LHCN-M2 (cell line): ENCODE measurements at places on chromosomes 3 and 15. TPM values are rescaled to one million over a fixed set of nuclear protein-coding genes. Genes with fewer than 3 reads are reported as not detected.
A peak's percentile ranks its signal among the peaks of the same experiment; 100 is the strongest.

DNA sequence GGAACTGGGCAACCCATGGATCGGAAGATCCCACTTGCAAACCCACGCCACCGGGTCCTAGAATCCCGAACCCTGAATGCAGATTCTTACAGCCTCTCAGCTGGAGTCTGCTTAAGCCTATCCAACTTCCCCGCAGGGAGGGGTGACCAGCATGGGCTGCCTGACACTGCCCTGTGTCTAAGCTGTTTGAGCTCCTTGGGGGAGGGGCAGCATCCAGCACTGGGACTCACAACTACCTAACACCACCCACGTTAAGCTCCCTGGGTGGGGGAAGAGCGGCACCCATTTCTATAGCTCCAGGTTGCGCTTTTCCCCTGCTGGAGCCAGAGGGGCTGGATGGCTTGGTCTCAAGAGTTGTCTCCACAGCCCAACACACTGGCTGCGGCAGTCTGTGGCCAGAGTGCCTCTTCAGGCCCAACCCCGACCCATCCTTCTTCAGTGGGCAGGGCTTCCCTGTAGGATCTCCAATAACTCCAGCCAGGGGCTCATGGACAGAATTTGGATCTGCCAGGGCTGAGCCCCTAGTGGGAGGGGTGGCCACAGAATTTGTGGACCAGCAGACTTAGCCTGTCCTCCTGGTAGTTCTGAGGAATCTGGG, 649.2 kb downstream of the TUSC7 start:
- no peak for DNase-seq

GRCh38 chr3:131630807-131631206, 128.0 kb upstream of the MRPL3 start:
- DNase-seq = peak; percentile 6

DNA sequence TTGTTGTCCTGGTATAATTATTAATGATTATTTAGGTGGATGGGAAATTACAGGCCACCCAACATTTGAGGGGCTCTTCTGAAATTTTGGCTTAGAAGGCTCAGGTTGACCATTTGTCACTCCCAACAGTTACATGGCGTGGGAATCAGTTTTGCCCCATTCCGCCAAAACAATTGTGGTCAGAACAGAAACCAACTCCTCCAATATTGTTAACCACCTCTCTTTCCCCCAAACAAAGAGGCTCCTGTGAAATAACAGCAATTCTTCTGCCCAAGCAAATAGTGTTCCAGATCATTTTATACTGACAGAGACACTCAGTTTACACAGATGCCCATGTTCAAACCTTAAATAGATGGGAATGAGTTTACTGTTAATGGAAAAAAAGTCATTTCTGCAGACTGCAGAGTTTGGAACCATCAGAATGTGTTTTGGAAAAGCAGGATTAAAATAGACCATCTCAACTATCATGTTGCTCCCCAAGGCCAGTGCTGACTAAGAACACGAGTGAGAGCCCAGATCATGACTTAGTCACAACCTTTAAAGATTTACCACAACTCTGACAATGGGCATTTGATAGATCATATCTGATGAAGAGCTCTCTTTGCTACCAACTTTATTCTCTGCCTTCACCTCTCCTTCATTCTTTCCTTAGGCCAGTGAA, 102.1 kb downstream of the DUT start:
- DNase-seq = peak; percentile 82

GRCh38 chr3:14482271-14482721, 57.8 kb downstream of the GRIP2 start:
- DNase-seq = no peak

DNA sequence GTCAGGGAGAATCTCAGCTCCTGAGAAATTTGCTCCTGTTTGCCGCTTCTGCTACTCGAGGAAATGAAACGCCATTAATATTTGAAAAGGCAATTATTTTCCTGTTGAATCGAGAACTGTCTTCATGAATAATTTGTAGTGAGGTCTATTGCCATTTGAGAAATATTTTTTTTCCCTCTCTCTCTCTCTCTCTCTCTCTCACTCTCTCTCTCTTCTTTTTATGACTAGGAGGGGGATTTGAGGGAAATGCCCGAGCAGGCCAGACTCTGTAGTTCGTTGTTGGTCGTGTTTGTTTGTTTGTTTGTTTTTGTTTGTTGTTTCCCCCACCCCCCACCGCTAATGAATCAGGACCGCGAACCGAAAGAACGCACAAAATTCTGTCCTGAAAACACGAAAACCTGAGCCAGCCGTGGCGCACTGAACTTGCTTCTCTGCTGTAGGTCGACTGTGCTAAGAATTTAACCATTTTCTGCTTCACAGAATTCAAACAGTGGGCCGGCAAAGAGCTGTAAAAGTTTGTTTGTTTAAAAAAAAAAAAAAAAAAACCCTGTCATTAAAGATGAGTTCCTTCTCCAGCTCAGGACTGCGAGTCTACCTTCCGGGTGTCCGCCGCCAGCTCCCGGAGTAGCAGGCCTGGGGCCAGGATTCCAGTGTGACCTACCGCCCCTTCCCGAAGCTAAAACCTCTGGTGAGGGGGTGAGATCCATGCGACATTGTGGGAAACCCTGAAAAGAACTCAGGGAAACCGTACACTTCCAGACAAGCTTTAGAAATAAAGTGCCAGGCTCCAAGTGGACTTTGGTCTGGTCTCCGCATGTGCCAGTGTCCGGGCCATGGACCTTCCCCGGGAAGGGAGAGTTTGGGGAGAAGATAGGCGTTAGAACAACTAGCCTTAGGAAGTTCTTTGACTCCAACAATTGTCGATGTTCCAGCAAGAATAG, 12.1 kb downstream of the ZIC4 start:
- DNase-seq = peak; percentile 54

- DNase-seq = no peak
Observed at GRCh38 chr3:135622656-135623055, 342.9 kb upstream of the PPP2R3A start.

DNA sequence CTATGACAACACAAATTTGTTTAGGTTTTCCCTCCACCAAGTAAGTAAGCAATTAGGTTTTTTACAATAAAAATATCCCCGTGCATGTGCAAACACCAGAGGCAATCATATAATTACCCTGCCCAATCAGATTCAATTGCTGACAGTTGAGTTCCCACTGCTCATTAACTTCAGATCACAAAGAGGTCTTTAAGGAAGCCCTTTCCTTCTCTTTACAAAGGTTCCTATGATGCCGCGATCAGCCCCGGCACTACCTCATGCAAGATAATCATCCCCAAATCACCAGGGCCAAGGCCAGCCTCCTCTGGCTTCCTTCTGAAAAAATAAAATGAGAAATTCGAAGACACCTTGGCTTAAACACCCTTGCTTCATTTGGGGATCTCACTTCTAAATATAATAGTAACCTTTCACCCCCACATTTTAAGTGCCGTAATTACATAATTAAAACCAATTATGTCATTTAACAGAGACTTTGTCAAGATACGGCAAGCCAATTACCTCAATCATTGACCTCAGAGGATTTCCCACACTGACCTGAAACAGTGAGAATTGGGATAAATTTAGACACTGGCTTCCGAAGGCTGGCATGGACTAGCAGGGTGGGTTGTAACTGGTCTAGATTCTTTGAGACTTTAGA, 121.3 kb upstream of the WNT5A start:
- no peak for DNase-seq

SLC12A1 gene
- not detected in 2 replicates for total RNA-seq

- no peak for DNase-seq
Observed at GRCh38 chr3:122301063-122301462, 24.0 kb upstream of the CSTA start.
